Frontal cortex (tissue), 4 donors: ENCODE measurements at places on chromosomes 6 and 20.

- no peak for DNase-seq
Observed at GRCh38 chr20:50690650-50691572, at the start of gene RIPOR3. Gene RIPOR3 (minus strand): TSS chr20:50691542. CDS start chr20:50691128, 414 bp downstream.

DNA sequence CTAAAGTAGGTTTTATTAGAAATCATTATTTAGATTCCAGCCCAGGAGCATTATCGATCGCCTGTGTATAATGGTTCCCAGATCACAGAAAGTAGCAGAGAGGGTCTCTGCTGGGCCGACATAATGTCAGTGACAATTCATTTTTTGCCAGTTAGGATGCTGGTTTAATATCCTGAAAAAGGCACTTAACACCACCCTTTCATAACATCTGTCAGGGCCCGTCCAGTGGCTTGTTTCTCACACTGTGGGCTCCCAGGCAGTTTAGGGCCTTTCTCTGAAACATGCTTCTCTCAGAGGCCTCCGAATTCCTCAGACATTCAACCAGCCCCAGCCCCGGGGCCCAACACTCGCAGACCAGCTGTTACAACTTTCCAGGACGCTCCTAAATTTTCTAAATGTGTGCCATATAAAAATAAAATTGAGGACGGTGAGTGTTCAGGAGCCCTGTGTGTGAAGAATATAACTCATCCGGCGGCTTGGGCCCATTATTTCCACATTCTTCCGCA is 108.6 kb upstream of the EYA4 start:
- DNase-seq: no peak

- no peak for DNase-seq
Observed at GRCh38 chr6:168695701-168696100, 254.7 kb downstream of the SMOC2 start.

- DNase-seq: peak; percentile 94
Observed at GRCh38 chr6:4776131-4776492, at the start of gene CDYL. Gene CDYL (plus strand): TSS chr6:4776404. CDS start chr6:4776784, 380 bp downstream.

DNA sequence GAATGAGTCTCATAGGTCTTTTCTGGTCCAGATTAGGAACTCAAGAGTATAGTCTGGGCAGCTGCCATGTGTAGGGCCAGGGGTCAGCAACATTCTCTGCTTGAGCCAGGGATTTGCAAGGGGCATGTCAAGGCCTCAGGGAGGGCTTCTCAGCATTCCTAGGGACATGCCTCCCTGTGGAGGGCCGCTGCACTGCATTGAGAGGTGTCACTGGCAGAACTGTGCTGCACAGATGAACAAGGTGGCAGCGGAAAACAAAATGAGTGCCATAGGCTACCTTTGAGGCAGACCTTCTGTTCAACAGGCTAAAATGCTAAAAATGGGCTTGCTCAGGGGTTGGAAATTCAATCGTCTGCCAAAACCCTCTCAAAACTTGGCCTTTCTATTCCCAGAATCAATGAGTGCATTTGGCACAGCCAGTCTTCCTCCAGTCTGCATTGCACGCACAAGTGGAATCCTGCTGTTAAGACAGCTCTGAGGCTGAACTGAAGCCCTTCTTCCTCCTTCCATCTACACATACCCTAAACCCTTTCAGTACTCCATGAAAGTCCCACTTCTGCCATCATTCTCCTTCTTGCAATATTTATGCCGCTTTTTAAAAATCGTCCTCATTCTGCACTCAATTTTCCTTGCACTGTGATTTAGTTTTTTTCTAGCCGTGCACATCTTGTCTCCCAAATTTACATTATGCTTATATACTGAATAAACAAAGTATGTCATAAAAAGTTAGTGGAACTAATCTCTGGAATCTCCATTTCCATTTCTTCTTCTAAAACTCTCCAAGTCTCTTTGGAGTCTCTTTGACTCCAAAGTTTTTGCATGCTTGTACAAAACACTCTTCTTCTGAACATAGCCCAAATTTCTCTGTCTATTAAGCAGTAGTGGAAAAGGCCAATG is 51.7 kb downstream of the SLC26A8 start:
- DNase-seq: no peak

DNA sequence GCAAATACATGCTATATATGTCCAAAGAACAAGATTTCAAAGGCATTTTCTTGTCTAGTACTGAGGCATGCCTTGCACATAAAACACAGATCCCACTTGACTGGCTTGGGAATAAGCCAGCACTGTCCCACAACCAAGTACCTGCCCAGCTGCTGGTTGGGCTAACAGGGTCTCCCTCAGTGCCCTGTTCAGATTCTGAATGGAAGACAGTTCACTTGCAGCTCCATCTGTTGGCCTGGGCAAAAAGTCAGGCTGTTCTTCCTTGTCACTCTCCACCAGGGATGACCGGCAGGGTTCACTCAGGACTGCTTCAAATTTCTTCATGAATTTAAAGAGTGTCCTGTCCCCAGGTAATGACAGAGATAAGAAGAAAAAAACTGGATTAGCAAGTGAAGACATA is 44.4 kb upstream of the LYRM2 start:
- no peak for DNase-seq

GRCh38 chr6:106377061-106377540 is 16.6 kb downstream of the CRYBG1 start:
- DNase-seq: no peak

DNA sequence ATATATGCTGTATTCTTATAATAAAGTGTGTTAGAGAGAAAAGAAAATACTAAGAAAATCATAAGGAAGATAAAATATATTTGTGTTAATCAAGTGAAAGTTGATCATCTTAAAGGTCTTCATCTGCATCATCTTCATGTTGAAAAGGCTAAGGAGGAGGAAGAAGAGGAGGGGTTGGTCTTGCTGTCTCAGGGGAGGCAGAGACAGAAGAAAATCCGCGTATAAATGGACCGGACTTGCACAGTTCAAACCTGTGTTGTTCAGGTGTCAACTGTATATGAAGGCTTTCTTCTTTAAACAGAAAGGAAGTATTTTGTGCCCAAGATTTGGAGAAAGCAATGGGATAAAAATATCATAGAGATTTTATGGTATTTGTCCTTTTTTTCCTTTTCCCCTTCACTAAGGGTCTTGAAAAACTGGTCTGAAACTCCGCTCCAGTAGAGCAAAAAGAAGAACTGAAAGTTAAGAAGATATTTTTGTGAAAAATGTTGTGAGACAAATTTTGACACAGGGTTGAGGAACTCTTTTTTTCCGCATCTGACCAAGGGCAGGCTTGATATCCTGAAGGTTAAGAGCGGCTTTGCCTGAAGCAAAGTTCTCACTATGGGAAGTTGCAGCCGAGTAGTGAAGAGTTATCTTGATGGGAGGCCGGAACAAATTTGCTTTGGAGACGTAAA is 350.7 kb downstream of the LAMA2 start:
- no peak for DNase-seq

DNA sequence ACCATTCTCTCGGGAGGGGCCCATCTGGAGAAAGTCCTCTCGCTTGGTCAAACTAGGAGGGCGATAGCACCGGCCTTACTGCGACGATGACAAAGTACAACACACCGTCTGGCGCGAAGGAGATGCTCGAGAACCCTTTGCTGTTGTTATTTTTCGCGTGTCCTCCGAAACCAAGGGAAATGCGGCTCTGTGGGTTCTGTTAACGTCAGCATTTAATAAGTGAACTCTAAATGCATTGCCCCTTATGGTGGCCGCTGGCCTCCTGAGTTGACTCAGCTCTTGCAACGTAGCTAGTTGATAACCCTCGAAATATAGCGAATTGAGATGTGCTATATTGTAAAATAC is 577 bp upstream of the SCAND1 start:
- no peak for DNase-seq

DNA sequence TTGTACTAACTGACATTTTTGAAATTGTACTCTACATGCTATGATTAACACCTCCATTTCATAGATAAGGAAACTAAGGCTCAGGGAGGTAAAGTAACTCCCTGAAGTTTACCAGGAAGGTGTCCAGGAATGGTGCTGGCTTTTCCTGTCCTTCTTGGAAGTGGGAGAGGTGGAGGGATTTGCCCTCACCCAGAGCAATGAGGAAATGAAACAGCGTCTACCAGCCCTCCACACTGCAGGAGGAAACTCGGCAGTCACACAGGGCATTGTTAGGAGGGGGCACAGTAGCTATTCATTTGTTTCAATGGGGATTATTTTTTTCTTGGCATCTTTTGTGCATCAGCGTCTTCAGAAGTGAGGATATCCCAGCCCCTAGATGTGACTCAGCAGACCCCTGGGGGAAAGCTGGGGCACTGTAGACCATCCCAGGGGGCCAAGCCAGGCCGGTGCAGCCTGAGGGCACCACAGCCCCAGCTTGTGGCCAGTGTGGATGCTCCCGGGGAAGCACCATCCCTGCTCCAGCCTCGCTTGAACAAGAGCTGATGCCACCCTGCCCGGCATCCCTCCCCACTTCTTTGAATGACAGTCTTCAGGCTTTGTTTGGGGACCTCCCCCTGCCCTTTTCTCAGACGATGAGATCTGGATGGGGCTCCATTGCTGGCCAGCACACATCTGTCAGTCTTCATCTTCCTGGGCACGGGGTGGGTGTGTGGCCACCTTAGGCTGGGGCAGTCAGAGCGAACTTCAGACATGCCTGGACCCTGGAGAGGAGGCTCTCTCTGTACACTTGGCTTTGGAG is 224.4 kb upstream of the PMEPA1 start:
- no peak for DNase-seq

- no peak for DNase-seq
Observed at GRCh38 chr6:83808926-83809325, 44.2 kb upstream of the RIPPLY2 start.

GRCh38 chr20:23634044-23634801 is 3.5 kb downstream of the CST3 start:
- no peak for DNase-seq

- DNase-seq: no peak
Observed at GRCh38 chr6:150992703-150993102, 127.2 kb downstream of the MTHFD1L start.

DNA sequence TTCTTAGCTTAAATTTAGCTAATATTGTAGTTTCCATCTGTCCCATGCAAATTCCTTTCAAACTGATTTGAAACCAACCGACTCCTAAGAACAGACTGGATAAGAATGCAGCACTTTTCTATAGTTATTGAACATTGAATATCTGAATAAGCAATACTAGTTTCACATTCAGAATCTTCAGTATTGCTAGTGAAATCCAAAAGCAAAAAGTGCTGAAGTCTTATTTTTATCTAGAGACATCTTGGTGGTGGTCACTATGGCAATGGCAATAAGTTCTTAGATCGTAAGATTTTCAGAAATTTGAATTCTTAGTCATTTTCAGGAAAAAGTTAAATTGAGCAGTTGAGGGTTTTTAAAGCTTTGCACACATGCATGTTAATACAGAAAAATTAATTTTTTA is 2.7 kb downstream of the TFB1M start:
- no peak for DNase-seq

DNA sequence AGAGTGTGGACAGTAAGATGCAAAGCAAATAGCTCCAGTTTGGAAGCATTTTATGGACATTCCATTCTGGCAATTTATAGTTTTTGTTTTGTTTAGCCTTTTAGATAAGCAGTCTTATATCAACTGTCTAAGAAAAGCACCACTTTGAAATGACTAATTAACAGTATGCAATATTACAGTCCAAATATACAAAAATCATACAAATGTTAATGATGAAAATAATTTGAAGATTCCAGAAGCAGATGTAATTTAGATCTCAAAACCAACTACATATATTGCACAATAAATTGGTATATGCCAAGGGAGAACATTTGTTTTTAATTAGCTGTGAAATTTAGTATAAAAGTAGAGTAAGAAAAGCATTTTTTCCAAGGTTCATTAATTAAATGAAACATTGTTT is 158.8 kb downstream of the KIF6 start:
- no peak for DNase-seq

- no peak for DNase-seq
Observed at GRCh38 chr6:147087641-147088040, 116.6 kb upstream of the STXBP5 start.

GRCh38 chr6:70272071-70272470 is 30.8 kb downstream of the COL9A1 start:
- no peak for DNase-seq

DNA sequence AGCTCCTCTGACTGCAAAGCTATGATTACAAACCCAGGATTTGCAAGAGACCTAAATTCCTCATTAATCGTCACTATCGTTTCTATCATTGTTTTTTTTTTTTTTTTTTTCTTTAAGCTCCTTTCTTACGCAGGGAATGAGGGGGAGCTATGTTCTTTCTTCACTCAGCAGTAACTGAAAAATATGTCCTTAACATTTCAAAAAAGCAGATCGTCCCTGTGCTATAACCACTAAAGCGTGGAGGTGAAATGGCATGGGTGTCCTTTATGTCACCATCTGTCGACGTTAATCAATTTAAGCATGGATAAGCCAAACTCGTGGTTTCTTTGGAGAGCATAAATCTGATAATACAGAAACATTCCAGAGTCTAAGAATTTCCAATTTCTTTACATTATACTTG is 67.9 kb upstream of the TRAF3IP2 start:
- no peak for DNase-seq

DNA sequence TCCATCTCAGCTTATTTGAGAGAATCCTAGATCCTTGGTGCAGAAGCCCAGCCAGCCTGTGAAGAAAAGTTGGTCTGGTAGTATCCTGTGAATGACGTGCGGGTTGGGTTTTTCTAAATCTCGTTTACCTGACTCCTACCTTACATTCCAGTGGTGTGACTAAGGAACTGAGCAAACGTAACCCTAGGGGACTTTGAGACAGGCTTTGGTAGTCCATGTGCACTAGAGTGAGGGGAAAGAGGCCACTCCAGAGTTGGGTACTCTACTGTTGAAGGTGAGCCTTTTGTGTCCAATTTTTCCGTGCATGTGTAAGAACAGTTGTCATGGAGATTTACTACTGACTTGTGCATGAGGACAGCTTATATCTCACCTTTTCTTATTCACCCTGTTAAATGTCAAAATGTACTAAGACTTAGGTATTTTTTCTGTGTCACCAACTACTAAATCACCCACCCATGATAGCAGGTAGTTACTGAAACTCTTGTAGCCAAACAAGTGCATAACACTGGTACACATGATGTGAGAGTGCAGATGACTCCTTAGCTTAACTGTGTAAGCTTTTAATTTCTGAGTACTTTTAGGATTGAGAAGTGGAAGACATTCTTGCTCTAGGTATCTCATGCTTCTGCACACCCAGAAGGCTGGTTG is 26.3 kb upstream of the PLCG1 start:
- no peak for DNase-seq

DNA sequence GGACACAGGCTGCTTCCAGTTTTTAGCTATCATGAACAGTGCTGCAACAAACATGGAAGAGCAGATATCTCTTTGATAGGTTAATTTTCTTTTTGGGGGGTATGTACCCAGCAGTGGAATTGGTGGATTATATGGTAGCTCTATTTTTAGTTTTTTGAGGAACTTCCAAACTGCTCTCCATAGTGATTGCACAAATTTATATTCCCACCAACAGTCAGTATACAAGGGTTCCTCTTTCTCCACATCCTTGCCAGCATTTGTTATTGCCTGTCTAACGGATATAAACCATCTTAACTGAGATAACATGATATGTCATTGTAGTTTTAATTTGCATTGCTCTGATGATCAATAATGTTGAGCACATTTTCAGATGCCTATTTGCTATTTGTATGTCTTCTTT is 237.6 kb downstream of the MMUT start:
- DNase-seq: no peak

GRCh38 chr20:31720486-31721407 is 1.9 kb downstream of the BCL2L1 start:
- DNase-seq: no peak

- no peak for DNase-seq
Observed at GRCh38 chr6:42239333-42239732, 21.7 kb upstream of the MRPS10 start.
